WTC11 (cell line): ENCODE measurements at places on chromosomes 16 and 17. TPM values are rescaled to one million over a fixed set of nuclear protein-coding genes. Genes with fewer than 3 reads are reported as not detected.

Gene KRTAP4-9
- not detected in 3 replicates for total RNA-seq

Gene TLCD3B
- total RNA-seq = 28.1 to 30.3 TPM (median 30.2 TPM) in 3 replicates

Gene INPP5K
- total RNA-seq = 17.1 to 26.8 TPM (median 18.5 TPM) in 3 replicates

- H3K4me1 ChIP-seq = peaks cover 21% of the 10 kb centered on the region
- H3K27me3 ChIP-seq = no peaks in the 10 kb centered on the region
- no peak for DNase-seq
- H3K27ac ChIP-seq = no peak overlapping the region
- no peaks in the 10 kb centered on the region for H3K36me3 ChIP-seq
These were observed 73.1 kb upstream of the AXIN2 start for GRCh38 chr17:65634533-65634932.

DNA sequence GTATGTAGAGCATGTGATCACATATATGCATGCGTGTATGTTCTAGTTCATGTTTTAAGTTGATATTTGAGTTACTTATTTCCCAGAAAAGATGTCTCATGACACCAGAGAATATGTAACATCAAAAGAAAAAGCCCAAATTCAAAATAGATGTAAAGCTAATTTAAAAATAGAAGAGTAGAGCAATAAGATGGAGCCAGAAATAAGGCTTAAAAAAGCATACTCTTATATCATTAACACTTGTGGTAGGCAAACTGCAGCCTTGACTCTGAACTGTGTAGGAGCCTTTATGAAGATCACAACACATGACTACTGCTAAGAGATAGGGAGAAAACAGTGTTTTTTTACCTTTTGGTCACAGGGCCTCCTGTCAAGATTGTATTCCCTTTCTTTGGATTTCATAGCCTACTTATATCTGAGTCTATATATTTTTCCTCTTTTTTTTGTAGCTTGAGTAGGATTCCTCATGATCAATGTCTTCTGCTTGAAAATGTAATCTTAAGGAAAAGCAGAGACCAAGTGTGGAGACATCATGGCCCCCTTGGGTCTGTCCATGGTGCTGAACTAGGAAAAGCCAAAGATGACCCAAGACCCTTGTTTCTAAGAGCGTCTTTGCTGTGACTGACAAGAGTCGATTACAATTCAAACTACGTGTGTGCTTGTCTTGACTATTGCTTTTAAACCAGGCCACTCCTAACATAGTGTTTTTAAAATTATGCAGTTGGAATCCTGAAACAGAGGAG lies 390.4 kb downstream of the SHISA9 start:
- H3K4me3 ChIP-seq = no peak overlapping the region
- no peak overlapping the region for H3K27ac ChIP-seq
- DNase-seq = peak; percentile 52
- H3K4me1 ChIP-seq = peaks cover 24% of the 10 kb centered on the region
- H3K27me3 ChIP-seq = peaks cover 4% of the 10 kb centered on the region
- H3K36me3 ChIP-seq = no peaks in the 10 kb centered on the region

GRCh38 chr16:52785653-52786052 lies 238.7 kb upstream of the TOX3 start:
- H3K4me3 ChIP-seq = no peak overlapping the region
- DNase-seq = no peak
